ENCODE measurements at places on chromosomes 6 and 20.

DNA sequence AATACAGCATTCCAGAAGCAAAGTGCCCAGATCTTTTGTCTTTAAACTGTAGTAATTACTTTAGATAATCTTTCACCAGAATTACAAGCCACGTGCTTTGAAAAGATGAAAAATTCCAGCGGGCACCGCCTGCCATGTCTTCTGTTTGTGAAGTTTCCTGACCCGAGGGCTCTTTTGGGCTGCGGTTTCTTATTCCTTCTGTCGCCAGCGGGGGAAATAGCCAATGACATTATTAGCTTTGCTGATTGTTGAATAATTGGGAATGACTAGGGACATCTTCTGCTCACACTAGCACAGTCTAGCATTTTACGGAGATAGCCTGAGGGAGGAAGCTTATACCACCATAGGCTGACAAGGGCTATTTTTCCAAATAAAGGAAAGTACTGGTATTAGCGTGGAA is 124.7 kb downstream of the SAMD5 start:
- no peak for DNase-seq

GRCh38 chr6:34147906-34148630 is 2.2 kb upstream of the GRM4 start:
- no peak for DNase-seq

- DNase-seq: no peak
Observed at GRCh38 chr20:49275636-49276035, 2.2 kb downstream of the ZNFX1 start.

- no peak for DNase-seq
Observed at GRCh38 chr20:18813483-18813882, at the start of gene SCP2D1. TSS of gene SCP2D1 (plus strand) at chr20:18813783. CDS start at chr20:18813816, 33 bp downstream.

- DNase-seq: no peak
Observed at GRCh38 chr20:3595541-3595940, 67.7 kb downstream of the GFRA4 start.

GRCh38 chr6:106913676-106914280 is 60.8 kb downstream of the CD24 start:
- no peak for DNase-seq

DNA sequence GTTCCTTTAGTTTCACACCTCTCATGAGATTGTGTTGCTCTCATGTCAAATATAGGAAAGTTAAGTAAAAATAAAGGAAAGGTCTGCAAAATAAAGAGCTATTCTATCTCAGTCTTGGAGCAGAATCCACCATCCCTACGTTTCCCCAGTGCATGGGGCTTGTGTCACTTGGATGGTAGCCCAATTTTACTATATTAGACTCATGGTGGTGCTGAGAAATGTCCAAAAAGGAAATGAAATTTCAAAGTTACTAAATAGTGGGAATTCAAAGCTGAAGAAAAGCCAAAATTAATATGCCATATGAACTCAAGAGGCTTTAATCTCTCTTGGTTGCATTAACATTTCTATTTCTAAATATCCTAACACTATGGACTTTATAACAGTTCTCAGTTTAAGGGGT is 1283.3 kb upstream of the GJE1 start:
- DNase-seq: no peak

DNA sequence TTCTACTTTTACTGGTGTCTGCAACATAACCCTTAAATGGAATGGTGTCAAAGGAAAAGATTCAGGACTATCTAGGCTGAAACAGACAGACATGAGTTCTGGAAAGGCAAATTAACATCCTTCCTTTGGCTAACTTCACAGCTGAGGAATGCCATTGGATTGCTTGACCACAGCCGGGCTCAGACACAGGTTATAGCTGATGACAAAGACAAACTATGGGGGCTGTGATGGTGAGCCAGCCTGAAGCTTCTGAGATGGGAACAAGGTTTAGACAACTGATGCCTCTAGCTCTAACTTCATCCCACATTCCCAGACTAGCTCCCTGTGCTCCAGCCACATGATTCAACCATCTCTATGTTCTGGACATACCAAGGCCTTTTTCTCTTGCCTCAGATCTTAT is 15.3 kb downstream of the POLR1C start:
- DNase-seq: no peak

DNA sequence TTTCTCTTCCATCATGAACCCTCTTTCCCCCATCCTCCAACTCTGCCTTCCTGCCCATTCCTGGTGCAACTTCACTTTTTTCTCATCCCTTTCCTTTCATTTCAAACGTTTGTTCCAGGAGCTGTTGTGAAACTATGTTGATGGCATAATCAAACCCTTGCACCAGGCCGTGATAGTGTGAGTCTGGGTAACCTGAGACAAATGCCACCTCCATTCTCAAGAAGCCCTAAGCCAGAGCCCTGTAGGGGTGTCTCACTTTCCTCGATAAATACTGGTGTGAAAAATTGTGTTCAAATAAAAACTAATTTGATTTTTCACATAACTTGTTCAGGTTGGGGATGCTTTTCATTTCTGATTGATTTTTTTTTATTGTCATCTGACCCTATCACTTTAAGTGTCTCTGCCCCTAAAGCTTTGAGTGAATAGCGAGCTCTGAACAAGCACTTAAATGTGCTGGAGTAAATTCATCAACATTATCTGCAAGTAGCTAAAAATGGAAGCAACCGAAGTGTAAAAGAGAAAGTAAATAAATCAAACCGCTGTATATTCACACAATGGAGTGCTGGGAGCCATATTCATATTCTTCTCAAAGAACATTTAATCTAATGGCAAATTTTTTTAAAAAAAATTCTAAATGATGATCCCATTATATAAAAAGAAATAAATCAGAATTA is 303.1 kb upstream of the CDYL start:
- no peak for DNase-seq

DNA sequence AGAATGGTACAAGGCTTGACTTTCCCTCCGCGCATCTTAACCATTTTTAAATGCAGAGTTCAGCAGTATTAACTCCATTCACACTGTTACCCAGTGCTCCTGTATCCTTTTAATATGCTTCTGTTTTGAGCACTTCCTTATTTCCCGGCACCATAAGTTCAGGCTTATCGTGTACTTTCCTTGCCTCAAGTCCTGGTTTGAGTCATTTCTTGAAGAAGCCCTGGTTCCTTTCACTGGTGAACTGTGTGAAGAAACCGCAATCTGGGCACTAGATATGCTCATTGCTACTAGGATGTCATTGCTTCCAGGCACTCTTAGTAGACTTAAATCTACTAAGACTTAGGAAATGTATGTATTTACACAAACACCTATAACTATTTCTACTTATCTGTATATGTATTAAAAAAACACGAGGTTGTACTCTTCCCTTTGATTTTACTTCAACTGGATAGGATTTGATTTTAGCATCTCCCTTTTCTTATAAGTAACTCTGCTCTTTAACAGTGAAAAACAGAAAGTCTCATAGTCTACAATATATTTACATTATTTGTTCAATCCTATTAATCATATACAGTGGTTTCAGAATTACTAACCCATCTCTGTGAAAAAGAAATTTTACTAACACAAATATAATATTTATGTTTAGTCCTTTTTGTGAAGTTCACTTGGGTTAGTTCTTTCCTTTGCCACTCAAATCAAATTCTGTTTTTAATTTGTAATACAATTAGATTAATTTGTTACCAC is 135.5 kb downstream of the CDKAL1 start:
- DNase-seq: no peak

GRCh38 chr20:329851-330232 is 4.5 kb downstream of the SOX12 start:
- no peak for DNase-seq

GRCh38 chr6:111562246-111562645 is 43.4 kb downstream of the TRAF3IP2 start:
- DNase-seq: no peak

- no peak for DNase-seq
Observed at GRCh38 chr20:11797156-11797555, 120.5 kb upstream of the BTBD3 start.

All from GM12892 (cell line).